Activated CD4-positive, CD25-positive, alpha-beta regulatory T cell treated with anti-CD3 and anti-CD28 coated beads, Interleukin-2, amount 50 U/mL, for 16 hours (primary cell): ENCODE measurements at places on chromosomes 7 and 10.
A peak's percentile ranks its signal among the peaks of the same experiment; 100 is the strongest.

- no peak for DNase-seq
Measured at GRCh38 chr10:46094931-46095750, 49.1 kb upstream of the MSMB start.

DNA sequence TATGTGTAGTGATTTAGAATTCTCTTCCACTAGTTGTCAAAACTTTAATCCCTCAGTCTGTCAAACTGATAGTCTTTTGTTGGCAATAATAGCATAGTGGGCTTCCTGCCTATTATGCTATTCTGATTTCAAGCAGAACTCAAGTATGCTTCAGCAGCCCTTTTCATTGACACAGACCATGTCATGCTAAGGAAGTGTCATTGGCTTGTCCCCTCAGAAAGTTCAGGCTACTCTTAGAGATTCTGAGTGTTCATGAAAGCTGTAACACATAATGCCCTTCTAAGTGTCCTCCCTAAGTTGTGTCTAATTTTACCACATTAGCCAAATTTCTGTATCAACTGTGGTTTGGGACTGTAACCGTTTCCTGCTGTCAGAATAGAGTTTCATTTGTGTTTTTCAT lies 198.7 kb downstream of the THSD7A start:
- no peak for DNase-seq

DNA sequence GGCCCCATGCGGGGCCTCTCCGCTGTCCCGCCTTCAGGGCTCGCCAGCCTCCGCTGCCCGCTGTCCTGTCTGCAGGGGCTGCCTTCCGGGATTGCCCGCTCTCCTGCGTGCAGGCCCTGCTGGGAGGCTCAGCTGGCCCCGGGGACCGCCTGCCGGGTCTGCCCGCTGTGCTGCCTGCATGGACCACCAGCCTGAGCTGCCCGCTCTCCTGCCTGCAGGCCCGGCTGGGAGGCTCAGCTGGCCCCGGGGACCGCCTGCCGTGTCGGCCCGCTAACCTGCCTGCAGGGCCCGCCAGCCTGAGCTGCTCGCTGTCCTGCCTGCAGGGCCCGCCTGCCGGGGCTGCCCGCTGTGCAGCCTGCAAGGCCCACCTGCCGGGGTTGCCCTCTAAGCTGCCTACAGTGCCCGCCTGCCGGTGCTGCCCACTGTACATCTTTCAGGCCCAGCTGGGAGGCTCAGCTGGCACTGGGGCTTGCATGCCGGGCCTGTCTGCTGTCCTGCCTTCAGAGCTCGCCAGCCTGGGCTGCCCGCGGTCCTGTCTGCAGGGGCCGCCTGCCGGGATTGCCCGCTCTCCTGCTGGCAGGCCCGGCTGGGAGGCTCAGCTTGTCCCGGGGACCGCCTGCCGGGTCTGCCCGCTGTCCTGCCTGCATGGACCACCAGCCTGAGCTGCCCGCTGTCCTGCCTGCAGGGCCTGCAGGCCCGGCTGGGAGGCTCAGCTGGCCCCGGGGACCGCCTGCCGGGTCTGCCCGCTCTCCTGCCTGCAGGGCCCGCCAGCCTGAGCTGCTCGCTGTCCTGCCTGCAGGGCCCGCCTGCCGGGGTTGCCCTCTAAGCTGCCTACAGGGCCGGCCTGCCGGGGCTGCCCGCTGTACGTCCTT lies 165.1 kb downstream of the GLRX3 start:
- DNase-seq: peak; percentile 23

- DNase-seq: no peak
Measured at GRCh38 chr7:96246919-96247318, 75.0 kb downstream of the SLC25A13 start.

GRCh38 chr7:157984423-157985163 lies 603.0 kb downstream of the PTPRN2 start:
- DNase-seq: no peak

DNA sequence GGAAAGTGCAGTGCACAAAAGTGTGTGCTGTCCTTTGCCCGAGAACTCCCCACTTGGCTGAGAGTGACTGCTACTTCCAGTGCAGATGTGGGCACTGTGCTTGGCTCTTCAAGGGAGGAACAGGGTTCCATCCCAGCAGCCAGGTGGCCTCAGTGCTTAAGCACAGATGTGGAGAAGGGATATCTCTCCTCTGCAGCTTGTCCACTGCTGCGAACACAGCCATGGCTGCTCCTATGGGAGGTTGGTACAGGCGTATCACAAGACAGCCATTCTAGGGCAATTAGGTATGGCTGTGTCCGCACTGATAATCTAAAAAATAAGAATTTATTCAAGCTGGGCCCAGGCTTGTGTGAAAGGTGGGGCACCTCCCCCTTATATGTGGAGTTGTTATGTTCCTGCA lies 66.6 kb downstream of the GLCCI1 start:
- DNase-seq: no peak

DNA sequence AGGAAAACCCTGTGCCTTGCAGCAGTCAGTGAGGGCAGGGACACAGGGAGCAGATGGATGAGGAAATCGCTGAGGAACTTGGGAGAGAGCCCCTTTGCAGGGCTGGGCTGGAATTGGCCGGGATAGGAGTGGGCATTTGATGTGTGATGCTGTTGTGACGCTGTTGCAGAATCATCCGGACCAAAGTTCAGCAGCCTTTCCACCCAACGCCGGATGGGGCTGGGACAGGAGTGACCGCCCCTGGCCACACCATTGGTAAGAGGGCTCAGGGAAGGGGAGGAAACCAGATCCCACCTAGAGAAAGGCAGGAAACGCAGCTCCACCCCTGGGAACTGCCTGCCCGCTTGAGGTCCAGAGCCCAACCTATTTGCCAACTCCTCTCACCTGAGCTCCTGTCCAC lies 33.9 kb downstream of the PAX2 start:
- DNase-seq: no peak

GRCh38 chr7:31875424-31875823 lies 188.4 kb downstream of the PPP1R17 start:
- DNase-seq: no peak

GRCh38 chr10:126448091-126448490 lies 59.8 kb upstream of the ADAM12 start:
- DNase-seq: no peak

- DNase-seq: no peak
Measured at GRCh38 chr7:85186521-85187241, at the start of gene SEMA3D. Gene SEMA3D (minus strand): TSS chr7:85187056. CDS start chr7:85121891, 65,165 bp downstream.

DNA sequence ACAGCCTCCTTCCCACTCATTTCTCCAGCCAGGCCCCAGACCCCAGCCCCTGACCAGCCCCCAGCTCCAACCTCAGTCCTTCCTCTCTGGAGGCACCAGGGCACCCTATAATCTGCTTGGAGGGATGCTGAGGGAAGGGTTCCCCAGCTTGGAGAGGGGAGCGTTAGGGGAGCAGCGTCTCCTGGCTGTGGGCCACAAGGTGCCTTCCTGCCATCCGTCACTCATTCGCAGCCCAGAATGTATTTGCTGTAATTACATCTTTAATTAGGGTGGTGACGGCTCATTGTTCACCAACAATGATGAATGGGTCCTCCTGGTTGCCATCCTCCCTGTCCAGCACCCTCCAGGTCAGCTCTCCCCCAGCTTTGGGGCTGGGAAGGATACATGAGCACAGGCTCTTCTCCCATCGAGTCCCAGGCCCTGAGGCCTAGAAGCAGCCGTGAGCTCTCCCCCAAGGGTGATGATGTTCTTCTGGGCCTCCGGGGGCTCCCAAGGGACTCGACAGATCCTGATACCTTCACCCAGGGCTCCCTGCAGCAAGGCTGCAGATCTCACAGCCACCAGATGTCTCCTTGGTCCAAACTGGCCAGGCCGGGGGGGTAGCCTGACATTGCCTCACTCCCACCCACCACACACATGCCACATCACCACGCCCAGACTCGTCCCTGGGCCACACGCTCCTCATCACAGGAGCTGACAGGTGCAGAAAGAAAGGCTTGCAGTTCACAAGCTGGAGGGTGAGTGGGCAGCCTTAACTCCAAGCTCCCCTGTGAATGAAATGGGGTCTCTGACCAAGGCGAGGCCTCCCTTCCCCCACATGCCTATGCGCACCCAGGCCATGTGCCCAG lies 26.8 kb downstream of the POLL start:
- no peak for DNase-seq

DNA sequence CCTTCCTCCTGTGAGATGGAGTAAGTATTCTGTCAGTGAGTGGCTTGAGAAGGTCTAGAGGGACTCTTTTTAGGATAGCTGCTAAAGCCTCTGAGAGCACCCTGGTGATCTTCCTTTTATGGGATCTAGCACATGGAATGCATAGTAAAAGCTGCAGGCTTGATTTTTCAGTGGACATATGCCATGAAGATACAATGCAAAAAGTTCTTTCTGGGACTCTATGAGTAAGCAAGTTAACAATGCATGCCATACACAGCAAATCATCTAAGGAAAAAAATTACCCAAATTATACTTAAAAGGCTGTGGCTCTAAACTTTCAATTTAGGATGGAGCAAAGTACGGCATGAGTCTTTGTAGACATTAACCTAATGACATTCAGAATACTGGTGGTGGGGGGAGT lies 154.5 kb downstream of the SGMS1 start:
- DNase-seq: no peak

GRCh38 chr7:106779877-106780276 lies 85.2 kb upstream of the PIK3CG start:
- DNase-seq: no peak

GRCh38 chr7:7964691-7965090 lies 3.9 kb upstream of the GLCCI1 start:
- DNase-seq: no peak

DNA sequence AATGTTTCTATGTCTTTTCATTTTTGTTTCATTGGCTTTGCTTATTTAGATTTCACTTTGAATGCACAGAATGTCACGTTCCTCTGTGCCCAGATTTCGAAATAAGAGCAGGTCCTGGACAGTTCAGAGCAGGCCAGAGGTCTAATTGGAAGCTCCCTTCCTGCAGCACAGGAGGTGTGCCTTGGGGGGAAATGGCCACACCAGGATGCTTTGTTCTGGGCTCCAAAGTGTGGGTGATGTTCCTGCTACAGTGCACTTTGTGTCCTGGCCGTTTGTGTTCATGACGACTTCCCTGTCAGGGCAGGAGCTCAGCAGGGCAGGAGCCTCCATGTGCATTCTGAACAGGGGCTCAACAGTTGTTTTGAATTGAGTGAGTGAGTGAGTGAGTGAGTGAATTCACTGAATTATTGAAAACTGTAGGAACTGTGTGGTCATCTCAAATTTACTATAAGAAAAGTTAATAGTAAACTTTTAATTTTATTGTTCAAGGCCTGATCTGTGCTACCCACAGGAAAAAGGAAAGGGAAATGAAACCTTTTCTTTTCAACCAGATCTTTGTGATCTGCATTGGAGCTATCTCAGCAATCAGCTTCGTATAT lies 109.5 kb upstream of the GJD4 start:
- no peak for DNase-seq

DNA sequence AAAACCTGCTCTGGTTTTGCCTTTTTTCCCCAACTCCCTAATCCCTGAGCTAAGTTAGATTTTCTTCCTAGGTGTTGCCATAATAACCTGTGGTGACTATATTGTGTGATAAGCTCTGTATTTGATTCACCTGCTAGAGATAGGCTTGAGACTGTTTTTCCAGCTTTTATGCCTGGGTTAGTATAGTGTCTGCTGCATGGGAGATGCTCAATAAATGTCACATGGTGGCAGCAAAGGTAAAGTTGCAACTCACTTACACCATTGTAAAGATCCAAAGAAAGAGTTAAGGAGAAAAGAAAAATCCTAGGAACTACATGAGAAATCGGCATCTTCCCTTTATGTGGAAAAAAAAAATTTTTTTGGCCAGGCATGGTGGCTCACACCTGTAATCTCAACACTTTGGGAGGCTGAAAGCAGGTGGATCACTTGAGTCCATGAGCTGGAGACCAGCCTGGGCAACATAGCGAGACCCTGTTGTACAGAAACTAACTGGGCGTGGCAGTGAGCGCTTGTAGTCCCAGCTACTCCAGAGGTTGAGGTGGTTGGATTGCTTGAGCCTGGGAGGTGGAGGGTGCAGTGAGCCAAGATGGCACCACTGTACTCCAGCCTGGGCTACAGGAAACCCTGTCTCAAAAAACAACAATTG lies 3.7 kb downstream of the CCNJ start:
- no peak for DNase-seq

GRCh38 chr7:145909991-145910513 lies 206.5 kb upstream of the CNTNAP2 start:
- no peak for DNase-seq

GRCh38 chr10:66714741-66715140 lies 211.1 kb upstream of the LRRTM3 start:
- no peak for DNase-seq

GRCh38 chr10:59623133-59624121 lies 86.2 kb downstream of the SLC16A9 start:
- no peak for DNase-seq

DNA sequence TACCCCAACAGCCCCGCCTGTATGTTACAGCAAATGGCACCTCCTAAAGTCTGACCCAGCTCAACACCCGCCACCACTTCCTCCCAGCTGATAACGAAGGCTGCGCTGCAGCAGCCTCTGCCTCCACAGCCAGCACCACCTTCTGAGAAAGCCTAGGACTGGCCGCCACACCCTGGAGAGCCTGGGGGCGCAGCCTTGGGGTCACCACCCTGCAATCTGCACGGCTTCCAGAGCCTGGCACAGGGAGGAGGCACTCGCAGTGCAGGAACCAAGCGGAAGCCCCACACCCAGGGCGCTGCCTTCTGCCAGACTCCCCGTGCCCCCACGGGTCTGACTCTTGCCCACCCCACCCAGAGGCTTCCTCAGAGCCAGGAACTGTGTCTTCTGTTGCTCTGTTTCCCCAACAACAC lies 112.5 kb downstream of the MAD1L1 start:
- DNase-seq: no peak

- DNase-seq: no peak
Measured at GRCh38 chr10:12337453-12338372, 11.6 kb upstream of the CAMK1D start.

DNA sequence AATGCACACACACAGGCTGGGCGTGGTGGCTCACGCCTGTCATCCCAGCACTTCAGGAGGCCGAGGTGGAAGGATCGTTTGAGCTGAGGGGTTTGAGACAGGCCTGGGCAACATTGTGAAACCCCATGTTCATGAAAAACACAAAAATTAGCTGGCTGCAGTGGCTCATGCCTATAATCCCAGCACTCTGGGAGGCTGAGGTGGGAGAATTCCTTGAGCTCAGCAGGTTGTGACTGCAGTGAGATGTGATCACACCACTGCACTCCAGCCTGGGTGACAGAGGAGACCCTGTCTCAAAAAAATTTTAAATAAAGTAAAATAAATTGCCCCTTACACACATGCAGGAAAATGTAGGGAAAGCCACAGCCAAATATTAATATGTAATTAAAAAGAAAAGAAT lies 44.1 kb downstream of the RNF32 start:
- no peak for DNase-seq

DNA sequence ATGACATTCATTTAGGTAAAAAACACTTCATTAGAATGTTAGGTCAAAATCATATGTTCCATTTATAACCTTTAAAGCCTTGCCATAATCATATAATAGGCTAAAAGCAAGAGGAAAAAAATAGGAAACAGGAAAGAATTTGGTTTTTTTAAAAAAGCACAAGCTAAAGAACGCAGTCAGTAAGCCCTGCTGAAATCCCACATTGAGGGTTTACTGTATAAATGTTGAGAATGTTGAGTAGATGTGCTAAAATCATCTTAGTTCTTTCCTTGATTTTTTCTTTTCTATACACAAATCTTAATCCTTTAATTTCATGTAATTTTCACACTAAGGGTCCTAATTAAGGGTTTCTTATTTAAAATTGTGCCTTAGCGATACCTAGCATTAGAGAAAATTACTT lies 133.0 kb downstream of the TSPAN12 start:
- DNase-seq: no peak

GRCh38 chr10:121242741-121243608 lies 355.3 kb downstream of the FGFR2 start:
- no peak for DNase-seq

- no peak for DNase-seq
Measured at GRCh38 chr10:32419615-32420014, 26.3 kb upstream of the CCDC7 start.
